Stimulated activated CD8-positive, alpha-beta memory T cell treated with anti-CD3 and anti-CD28 coated beads, Interleukin-4, amount 100 ng/mL, for 1 hour (primary cell): ENCODE measurements at places on chromosomes 7 and 10.

GRCh38 chr7:29278337-29279069 is 83.9 kb downstream of the CHN2 start:
- no peak for DNase-seq

DNA sequence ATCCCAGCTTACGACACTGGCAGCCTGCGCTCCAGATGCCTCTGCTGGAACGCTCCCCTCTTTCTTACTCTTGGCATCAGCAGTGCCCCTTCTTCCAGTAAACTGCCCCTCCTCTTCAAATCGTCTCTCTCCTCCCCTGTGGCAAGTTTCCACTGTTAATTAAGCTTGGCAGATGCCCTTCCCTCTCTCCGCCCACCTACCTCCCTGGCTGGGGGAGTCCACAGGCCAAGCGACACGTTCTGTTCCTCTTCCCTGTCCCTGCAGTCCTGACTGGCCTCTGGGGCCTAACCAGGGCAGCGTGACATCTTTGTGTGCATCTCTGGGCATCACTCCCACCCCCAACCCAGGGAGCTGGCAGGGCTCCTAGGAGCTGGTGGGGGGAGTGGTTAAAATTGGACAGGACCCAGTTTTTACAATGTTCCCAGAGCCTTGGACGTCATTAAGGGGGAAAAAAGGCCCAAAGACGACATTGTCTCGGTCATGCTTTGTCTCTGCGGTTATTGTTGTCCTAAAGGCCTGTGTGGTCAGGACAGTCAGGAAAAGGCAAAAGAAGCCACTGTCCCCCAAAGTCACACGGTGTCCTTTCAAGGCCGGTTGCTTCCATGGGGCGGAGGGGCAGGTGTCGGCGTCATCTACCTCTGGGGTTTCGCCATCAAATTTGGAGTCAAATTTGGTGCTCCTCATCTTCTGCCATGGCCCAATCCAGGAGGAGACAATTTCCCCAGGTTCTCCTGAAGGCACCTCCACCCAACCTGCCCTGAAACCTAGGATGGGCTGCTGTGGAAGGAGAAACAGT is 54.2 kb downstream of the DLG5 start:
- no peak for DNase-seq

DNA sequence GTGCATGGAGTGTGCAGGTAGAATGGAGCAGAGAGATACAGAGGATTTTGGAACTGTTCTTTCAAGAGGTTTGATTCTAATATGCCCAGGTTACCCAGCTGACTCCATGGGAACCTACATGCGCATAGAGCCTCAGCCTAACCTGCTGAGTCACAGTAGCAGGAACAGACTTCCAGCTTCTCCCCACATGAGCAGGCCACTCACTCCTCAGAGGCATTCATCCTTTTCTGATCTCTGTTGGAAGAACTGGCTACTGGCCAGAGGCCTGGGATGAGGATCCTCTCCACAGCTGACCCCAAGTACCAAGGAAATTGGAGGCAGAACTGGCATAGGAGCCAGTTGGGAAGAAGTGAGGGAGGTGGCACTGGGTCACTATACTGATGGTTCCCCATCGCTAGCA is 17.9 kb upstream of the CCSER2 start:
- no peak for DNase-seq

GRCh38 chr7:133723044-133723443 is 404.1 kb upstream of the LRGUK start:
- no peak for DNase-seq

- no peak for DNase-seq
Observed at GRCh38 chr10:49319206-49319605, 20.2 kb downstream of the C10orf71 start.

- no peak for DNase-seq
Observed at GRCh38 chr7:51026341-51026740, 243.6 kb upstream of the GRB10 start.

DNA sequence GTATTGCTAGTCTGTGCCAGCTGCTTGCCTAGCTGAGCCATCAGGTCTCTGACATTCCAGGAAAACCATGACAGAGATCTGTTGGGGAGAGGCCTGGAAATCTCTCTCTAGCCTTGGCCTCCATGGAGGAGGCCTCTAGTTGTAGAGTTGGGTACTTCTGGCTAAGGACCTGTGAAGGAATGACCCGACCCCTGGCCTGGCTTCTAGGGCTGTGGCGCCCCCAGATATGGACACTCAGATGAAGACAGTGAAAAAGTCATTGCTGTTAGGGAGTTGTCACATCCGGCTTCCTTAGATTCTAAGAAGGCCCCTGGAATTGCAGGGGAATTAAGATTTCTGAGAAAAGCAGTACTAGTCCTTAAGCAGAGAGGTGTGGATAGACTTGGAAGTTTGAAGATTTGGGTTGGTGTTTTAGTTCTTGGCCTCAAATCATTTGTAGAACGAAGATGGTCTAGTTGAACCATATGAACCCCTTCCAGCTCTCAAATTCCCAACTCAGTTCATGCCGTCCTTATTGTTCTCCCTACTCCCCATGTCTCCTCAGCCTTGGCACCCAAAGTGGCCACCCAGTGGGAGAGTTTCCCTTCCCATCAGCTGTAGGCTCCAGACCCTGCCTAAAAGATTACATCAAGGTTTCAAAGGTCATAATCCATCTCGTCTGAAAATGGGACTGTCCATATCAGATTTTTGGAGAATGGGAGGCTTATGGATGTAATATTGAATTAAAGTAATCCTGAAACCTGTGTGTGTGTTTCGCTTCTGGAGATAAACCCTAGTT is 7.0 kb downstream of the HHEX start:
- no peak for DNase-seq

DNA sequence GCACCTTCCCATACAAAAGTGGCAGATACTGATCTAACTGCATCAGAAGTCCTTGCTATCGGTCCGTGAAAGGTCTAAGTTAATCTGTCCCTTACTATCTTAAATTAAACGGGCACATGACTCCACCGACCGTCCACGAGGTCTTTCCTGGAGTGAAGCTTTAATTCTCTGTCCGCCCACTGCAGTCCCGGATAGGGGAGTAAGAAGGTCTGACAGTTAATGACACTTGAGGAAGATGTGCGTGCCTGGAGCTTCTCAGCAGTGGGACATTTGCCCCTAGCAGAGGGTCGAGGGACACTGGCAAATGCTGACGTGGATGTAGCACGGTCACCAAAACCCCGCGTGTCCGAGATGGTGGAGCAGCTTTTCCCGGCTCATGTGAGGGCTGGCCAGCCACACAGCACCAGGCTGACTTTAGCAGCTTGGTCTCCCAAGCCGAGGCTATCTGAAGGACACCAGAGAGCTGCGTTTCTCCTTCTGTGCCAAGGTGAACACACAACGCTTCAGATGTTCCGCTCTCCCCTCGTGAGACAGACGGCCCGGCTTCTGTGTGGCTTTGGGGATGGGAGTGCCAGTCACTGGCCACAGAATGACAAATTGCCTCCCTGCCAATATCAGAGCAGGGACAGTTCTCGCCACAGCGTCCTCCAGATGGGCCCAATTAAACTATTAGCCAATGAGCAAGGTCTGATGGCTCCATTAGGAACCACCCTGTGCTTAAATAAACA is 86.6 kb downstream of the ADARB2 start:
- DNase-seq: no peak

DNA sequence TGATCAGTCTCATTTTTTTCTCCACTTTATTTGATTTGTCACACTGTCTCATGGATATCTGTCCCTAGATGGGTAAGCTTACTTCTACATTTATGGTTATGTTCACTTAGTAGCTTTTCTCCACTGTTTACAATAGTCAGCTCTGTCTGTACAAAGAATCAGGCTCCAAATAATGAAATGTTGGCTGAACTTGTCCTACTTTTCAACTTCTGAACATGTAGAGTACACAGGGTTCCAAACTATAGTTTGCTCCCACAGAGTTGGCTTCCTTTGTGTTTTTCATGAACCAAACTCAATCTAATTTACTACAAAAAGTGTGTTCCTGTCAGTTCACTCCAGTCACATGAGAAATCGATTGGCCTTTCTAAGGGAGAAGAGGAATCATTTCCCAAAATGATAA is 175.0 kb downstream of the CCDC71L start:
- DNase-seq: no peak

DNA sequence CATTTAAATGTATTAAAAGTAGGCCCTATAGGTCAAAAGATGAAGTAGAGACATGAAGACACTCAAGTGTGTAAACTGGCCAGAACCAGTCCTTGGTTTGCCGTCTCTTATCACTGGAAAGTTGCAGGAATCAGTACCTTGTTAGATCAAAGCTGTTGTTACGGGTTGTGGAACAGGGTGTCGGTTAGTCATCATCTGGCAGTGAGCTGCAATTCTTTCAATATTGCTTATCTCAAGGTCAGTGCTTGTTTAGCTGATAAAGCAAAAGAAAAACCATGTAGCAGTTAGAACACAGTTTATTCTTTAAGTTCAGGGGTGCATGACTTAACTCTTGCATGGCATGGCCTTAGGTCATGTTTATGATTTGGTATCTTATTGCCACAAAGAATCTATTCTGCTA is 10.0 kb upstream of the SLC13A1 start:
- no peak for DNase-seq

DNA sequence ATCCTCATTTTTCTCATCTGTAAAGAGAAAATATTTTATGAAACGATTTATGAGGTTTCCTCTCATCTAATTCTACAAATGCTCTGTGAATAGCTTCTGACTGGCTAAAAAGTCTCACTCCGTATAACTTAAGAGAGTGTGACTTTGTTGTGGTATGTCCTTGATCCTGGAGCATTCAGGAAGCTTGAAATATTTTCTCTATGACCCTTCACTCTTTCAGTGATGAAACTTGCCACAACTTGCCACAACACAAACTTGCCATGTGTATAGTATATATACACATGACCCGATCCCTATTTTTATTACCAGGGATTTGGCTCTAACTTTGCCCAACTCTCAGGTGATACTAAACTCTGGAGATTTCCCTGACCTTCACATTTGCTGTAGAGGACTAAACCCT is 74.1 kb downstream of the TES start:
- no peak for DNase-seq

DNA sequence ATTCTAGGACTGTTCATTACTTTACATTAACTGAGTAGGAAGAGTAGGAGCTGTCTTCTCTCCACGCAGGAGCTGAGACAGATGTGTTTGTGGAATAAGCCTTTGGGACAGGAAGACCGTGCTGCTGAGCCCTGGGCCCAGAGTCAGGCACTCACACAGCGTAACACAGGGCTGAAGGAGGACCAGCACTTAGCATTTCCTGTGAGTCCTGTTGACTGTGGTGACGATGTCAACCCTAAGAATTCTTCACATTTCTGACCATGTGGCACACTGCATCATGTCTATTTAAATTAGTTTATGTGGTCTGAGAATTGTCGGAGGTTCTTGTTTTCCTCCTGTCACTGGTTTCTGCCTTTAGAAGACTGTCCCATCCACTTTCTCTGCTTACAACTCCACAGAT is 117.2 kb downstream of the PIP4K2A start:
- DNase-seq: no peak

DNA sequence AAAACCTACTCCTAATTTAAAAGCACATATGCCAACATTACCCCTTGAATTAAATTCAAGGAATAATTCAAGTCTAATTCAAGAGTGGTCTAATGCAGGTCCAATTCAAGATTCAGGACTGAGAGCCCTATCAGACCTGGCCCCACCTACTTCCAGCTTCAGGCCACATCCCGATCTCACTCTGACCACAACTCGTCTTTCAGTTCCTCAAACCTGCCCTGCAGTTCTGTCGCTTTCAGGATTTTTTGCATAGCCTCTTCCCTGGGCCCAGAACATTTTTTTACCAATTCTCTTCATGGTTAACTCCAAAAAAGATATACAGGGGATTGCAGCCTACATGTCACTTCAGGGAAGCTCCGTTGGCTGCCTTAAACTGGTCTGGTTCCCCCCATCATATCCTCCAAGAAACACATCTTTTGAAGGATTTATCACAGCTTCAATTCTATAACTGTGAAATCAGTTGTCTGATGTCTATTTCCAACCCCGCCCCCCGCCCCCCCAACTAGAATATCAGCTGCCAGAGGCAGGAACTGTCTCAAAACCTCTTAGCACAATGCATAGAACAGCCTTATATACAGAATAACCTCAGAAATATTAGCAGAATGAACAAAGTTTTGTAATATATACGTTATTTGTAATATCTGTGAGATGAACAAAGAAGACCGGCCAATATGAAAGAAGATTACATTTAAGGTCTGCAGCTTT is 20.8 kb downstream of the CCDC6 start:
- DNase-seq: no peak

DNA sequence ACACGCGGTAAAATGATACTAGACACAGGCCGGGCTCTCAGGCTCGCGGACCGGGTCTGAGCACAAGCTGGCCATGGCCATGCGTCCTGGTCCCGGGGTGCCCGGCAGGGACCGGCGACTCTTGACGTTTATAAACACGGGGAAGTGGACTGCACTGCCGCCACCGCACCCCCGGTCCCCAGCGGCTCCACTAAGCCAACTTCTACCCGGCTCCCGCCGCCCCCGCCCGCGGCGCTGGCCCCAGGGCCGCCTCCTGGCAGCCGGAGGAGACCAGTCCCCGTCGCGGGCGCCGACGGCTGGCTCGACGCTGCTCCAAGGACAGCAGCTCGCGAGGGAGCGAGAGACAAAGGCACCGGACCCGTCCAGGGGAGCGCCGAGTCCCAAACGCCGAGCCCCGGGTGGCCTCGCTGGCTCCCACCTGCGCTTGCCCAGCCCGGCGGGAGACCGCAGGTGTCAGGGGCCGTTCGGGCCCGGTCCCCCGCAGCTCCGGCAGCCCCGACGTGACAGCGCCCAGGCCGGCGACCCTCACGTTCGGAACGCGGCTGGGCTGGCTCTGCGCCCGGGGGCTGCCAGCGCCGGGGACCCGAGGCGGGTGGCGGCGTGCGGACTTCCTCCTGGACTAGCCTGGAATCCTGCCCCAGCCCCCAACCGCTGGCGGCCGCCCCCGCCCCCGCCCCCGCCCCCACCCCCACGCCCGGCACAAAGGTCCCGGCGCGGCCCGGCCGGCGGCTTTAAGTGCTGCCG is 517 bp downstream of the ITGB1 start:
- no peak for DNase-seq

DNA sequence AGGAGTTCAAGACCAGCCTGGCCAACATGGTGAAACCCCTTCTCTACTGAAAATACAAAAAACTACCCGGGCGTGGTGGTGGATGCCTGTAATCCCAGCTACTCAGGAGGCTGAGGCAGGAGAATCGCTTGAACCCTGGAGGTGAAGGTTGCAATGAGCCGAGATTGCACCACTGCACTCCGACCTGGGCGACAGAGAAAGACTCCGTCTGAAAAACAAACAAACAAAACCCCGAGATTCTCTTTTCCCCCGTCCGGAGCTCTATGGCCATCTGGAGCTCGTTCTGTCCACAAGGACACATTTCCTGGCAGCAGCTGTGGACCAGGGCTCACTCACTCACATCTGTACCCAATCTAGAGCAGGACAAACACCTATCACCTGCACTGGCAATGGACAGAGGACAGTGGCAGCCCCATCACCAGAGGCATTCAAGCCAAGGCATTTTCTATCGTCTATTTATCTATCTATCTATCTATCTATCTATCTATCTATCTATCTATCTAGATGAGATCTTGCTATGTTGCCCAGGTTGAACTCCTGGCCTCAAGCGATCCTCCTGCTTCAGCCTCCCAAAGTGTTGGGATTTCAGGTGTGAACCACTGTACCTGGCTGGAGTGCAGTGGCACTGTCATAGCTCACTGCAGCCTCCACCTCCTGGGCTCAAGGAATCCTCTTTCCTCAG is 167.1 kb upstream of the TNRC18 start:
- DNase-seq: no peak
